Stimulated activated CD4-positive, alpha-beta T cell treated with anti-CD3 and anti-CD28 coated beads, Interleukin-4, amount 100 ng/mL, for 1 hour (primary cell): ENCODE measurements at places on chromosomes 7 and 10.

- DNase-seq: no peak
Measured at GRCh38 chr10:4131407-4132215, 346.6 kb upstream of the KLF6 start.

DNA sequence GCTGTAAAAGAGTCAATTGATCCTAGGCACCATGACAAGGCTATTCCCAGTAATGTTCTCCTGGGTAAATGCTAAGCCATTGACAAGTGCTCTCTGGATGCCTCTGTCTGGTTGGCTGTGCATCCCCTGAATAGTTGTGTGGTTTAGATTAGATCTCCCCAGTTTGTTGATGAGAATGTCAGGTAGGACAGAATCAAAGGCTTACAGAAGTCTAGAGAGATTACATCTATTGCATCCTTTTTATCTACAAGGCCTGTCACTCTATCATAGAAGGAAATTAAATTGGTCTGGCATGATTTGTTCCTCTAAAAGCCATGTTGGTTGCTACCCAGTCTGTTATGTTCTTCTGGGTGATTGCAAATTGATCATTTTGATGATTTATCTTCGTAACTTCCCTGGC lies 548.3 kb downstream of the GATA3 start:
- no peak for DNase-seq

DNA sequence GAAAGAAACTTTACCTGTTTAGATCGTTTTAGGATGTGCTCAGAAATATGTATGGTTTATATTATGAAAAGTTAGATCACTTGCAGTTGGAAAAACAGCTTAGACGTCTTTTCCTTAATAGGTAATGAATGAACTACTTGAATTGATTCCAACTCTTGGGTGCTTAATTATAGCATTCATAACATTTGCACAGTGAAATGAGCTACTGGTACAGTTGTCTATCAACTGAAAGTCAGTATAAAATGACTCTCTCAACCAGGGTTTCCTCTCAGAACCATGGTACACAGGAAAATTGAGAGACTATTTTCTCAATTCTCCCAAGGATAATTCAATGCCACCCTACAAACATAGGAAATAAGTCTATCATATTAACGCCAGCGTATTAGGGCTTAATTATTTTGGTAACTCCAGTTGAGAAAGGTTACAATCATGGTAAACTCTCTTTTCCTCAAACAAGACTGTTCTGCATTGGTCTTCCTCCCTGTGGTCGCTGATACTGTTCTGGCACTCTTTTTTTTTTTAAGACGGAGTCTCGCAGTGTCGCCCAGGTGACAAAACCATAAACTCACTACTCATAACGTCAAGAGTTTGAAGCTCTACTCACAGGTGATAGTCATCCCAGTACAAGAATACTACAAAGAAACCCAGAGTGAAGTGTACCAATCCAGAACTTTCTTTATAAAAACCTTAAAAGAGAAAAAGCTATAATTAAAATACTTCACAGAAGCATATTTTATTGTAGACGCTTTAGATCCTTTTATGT lies 2.0 kb downstream of the ANLN start:
- DNase-seq: no peak

DNA sequence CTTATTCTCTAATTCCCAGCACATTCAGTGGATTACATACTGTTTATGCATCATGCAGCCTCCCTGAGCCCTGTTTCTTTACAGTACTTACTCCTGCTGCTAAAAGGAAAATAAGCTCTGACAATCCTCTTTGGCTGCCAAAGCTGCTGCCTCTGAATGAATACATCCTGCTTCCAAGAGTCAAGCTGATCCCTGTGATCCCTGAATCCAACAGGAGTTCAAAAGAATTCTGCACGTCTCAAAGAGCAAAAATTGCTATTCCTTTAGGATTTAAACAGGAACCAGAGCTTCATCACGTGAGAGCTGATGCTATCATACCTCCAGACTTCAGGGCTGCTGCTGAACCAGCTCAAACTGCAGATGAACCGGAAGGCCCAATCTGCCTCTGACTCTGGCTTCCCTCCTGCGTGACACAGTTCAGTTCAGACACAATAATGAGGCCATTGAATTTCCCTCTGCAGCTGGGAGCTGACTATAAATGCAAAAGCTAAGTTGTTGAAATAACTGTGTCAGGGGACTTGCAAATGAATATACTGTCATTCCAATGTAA lies 851.0 kb upstream of the PHF14 start:
- no peak for DNase-seq

- peak; percentile 61 for DNase-seq
Measured at GRCh38 chr10:104274762-104275721, 6.1 kb downstream of the GSTO2 start.

GRCh38 chr10:98405422-98405821 lies 9.6 kb downstream of the PYROXD2 start:
- DNase-seq: no peak

DNA sequence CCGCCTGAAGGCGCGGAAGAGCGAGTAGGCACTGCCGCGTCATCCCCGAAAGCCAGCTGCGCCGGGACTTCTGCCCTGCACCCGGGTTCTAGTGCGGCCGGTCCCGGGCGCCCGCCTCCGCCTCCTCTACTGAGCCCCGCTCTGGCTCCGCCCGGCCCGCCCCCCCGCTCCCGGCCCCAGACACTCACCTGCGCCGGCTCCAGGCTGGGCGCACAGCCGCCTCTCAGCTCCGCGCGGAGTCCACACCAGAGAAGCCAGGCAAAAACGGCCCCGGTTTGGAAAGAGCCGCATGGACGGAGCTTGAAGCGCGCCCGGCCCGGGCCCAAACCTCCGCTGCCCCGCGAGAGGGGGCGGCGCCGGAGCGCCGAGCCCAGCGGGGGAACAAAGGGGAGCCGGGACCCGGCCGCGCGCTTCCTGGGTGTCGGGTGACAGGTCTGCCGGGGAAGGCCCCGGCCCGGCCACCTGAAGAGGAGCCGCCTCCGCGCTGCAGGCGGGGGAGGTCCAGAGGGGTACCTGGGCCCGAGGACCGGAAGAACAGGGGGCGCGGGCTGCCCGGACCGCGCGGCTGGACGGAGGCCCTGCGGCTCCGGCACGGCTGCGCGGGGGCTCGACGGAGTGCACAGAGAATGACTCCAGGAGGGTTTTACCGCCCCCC lies 168.2 kb downstream of the NRF1 start:
- DNase-seq: peak; percentile 42
